Fibroblast of pulmonary artery (primary cell): ENCODE measurements at places on chromosomes 16 and 17.

GRCh38 chr17:15266325-15267125 lies 1.4 kb upstream of the PMP22 start:
- DNase-seq, result no peak

DNA sequence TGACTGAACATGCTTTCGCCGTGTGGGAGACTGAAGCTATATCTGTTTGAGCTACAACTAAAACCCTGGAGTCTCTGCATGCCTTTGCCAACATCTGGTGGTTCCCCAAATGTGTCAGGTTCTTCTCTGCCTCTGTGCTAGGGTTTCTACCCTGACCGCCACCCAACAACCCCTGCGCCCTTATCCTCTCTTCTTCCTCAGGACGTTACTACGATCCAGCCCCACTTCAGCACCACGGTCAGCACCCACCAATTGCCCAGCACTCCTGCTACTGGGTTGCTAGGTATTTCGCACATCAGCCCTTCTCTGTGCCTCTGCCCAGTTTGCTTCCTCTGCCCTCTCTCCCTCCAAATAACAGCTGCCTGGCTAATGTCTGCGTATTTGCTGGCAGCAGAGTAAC lies 106.3 kb upstream of the HSBP1 start:
- DNase-seq, result peak; percentile 63

GRCh38 chr16:79089735-79090284 lies 510.7 kb downstream of the MAF start:
- no peak for DNase-seq

- DNase-seq, result no peak
Observed at GRCh38 chr16:67750466-67750865, 31.4 kb upstream of the GFOD2 start.

GRCh38 chr16:87216841-87217275 lies 100.3 kb downstream of the C16orf95 start:
- DNase-seq, result no peak
